ENCODE measurements at places on chromosomes 12 and 14. TPM values are rescaled to one million over a fixed set of nuclear protein-coding genes. Genes with fewer than 3 reads are reported as not detected.

The TRPV4 gene
- total RNA-seq: not detected

The OR4M1 gene
- not detected for total RNA-seq

The ARHGEF40 gene
- total RNA-seq: 6.9 TPM

The LLPH gene
- total RNA-seq: 25.5 TPM

The C12orf75 gene
- 131 TPM for total RNA-seq

The LRIG3 gene
- total RNA-seq: 0.18 TPM

The PIWIL1 gene
- total RNA-seq: not detected

The KRT85 gene
- total RNA-seq: not detected

The TEX52 gene
- total RNA-seq: not detected

The HNRNPA1 gene
- total RNA-seq: 1,525 TPM

The TAS2R13 gene
- total RNA-seq: 2.0 TPM

The SMIM41 gene
- total RNA-seq: not detected

The GALNT8 gene
- 0.19 TPM for total RNA-seq

The SLC25A47 gene
- total RNA-seq: 0.20 TPM

DNA sequence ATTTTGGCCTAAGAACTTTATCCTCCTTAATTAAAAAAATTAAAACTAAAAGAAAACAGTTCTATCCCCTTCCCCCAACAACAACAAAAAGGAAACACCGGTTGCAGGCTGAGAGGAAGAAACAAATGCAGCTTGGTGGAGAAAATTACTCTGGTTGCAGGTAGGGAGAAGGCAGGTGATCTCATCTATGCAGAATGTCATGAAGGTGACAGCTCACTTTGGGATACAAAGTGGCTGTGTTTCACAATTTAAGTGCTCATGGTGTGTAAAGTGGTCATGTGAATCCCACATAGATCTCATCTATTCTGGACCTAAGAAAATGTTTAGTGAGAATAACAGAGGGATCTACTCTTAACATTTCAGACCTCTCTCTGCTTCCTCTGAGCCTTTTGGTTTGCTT is 219.7 kb upstream of the PKP2 start:
- no peak for DNase-seq

- DNase-seq: no peak
These were observed 341.4 kb downstream of the BMP4 start for GRCh38 chr14:53615252-53615651.

- no peak for DNase-seq
These were observed 462.0 kb downstream of the CCDC91 start for GRCh38 chr12:28652239-28652638.

GRCh38 chr14:68145539-68145938 is 326.0 kb downstream of the RAD51B start:
- no peak for DNase-seq

DNA sequence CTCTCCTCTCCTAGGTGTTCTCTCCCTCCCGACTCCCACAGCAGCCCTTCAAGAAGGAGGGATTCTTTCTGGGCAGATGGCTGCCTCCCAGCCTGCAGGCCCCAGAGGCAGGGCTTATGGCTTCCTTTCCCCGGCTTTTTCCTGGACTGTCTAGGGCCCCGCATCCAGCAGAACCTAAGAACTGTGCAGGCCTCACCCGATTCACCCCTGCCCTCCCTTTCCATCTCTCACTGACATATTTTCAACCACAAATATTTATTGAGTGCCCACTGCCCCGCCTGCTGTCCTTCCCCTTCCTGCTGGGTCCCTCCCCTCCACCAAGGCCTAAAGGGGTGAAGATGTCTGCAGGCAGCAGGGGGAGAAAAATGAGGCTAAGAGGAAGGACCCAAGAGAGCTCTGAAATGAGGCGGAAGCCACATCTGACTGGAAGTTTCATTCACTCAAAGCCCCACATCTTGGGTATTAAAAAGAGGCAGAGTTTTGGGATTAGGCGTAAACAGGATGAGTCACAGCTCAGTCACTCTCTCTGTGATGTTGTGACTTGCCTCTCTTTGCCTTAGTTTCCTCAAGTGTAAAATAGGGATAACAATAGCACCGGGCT is 2.9 kb downstream of the SCNN1A start:
- DNase-seq: no peak

DNA sequence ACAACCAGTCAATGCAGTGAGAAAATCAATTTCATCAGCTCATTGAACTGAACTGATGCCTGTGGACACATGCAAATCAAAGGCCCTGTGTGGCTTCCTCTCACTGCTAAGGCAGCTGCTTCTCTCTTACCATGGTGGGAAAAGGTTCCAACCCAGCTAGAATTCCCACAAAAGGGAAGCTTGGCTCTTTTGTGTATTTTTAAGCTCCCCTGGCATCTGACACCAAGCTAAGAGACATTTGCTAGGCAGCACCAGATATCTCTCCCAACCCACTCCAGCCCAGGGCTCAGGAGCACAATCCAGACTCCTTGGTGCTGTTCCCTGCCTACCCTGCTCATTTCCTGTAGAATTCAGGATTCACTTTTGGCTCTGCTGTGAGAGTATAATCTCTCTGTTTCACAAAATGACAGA is 129.6 kb downstream of the GXYLT1 start:
- no peak for DNase-seq

GRCh38 chr14:105323663-105324062 is 9.1 kb downstream of the PACS2 start:
- DNase-seq: no peak

GRCh38 chr14:39266525-39266870 is 32.8 kb downstream of the MIA2 start:
- no peak for DNase-seq

DNA sequence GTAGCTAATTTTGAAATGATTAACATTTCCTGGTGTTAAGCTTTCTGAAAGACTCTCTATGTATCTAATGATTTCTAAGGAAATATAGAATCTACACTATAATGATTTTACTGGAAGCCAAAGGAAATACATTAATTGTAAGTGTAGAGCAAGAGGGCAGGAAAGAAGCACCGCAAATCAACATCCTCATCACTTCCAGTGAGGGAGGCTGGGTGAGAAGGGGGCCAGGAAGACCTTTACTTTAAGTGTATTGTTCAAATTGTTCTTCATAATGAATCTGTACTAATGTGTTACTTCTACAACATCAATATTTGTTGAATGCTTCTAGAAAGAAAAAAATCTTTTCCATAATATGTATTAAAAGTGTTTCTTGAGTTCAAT is 65.3 kb upstream of the DACT1 start:
- DNase-seq: no peak

DNA sequence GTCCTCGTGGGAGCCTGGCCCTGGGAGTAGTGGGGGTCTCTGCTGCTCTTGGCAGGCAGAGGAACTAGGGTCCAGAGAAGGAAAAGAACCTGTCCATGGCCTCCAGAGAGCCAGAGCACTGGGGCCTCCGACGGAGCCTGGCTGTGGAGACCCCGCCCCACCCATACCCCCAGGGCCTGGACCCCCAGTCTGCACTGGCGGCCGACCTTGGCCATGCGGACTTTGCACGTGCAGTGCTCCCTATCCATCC is 1.1 kb downstream of the BEGAIN start:
- no peak for DNase-seq

DNA sequence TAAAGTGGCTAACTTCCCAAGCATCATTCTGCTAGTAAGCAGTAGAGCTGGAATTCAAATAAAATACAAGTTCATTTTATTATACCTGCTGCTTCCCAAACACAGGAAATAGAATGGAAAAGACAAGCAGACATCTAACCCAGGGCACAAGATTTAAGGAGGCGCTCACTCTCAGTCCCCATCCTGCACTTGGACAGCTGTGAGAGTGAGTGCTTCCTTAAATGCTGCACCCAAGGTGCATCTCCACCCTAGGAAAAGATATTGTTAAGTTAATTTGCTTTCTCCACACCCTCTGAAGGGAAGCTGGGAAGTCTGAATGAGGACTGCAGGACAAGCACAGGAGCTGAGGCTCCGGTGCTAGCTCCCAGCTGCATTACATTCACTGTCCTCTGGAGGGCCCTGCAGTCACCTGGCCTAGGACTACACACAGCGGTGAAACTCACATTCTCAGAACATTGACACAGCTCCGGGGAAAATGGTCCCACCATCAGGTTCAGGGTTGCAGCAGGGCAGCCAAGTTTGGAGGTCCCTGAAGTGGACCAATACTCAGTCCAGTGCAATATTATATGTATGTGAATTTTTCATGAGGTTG is 14.2 kb downstream of the HEBP1 start:
- peak; percentile 37 for DNase-seq

DNA sequence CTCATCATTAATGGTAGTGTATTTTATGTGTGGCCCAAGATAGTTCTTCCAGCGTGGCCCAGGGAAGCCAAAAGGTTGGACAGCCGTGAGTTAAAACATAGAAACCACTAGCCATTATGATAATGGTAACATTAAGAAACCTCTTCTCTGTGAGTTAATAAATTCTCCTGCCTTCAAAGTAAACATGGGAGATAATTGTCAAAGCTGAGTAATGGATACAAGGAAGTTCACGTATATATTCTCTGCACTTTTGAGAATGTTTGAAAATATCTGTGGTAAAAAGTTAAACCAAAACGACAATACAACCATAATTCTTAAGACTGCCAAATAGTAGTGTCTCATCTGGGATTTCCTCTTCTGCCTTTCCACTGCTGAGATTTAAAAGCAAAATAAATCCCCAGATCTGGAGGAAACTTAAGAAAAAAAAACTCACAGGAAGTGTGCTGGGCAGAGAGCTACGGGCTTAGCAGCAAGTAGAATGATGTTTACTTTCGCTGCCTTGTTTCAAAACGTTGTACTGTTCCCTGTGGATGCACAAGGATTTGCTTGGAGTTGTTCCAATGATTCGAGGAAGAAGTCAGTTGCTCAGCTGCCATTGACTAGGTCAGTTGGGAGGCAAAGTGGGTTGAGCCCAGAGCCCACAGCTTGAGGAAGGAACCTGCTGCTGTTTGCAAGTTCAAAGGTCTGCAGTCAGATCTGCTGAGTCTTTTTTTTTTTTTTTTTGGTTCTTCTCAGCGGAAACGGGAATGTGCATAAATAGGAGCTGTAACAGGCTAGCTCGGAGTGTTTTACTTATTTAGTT is 1.7 kb downstream of the TPCN1 start:
- DNase-seq: peak; percentile 49

- no peak for DNase-seq
These were observed 69.0 kb downstream of the KIF26A start for GRCh38 chr14:104207142-104208014.

- no peak for DNase-seq
These were observed 25.1 kb downstream of the LRTM2 start for GRCh38 chr12:1845427-1845826.

DNA sequence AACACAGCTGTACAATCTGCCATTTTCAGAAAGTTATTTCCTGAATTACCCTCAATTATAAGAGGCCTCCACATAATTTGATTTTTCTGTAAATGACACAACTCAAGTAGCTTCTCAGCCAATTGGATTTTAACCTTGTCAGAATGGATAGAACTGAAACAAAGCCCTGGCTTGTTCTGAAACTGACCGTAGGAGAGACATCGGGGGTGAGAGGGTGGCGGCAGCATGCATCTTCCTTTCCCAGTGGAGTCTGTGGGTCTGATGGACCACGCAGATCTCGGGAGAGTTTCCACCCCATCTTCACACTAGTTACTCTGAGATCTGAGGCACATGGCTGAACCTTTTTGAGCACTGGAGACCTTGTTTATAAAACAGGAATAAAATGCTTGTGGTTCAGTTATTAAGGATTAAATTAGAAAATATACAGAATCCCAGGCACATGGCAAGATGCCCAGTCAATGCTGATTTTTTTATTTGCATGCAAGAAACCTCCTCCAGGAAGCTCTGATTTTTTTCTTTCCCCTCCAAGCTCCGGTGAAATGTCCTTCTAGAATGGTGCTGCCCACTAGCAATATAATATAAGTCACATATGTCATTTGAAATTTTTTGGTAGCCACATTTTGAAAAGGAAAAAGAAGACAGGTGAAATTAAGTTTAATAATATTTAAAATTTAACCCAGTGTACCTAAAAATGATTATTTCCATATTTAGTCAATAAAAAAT is 153.9 kb downstream of the CHST11 start:
- DNase-seq: no peak

All from natural killer cell (primary cell).